Activated effector memory CD4-positive, alpha-beta T cell treated with anti-CD3 and anti-CD28 coated beads, Interleukin-2, amount 50 U/mL, for 16 hours (primary cell): ENCODE measurements at places on chromosomes 3 and 15.
A peak's percentile ranks its signal among the peaks of the same experiment; 100 is the strongest.

DNA sequence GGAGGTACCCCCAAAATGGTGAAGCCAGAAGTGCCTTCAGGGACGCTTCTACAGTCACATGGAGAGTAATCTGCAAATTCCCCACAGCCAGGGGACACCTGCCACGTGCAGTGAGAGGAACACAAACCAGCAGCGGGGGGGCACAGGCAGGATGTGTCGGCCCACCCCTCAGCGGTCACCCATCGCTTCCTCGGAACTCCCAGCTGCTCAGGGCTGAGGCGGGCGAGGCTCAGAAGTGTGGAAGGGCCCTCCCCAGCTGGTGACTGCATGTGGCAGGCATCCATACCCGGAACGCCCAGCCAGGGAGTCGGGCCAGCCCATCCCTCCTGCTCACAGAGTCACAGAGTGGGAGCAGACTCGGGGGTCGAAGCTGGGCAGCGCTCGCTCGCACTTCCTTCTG is 63.7 kb downstream of the SLC12A8 start:
- DNase-seq = no peak

DNA sequence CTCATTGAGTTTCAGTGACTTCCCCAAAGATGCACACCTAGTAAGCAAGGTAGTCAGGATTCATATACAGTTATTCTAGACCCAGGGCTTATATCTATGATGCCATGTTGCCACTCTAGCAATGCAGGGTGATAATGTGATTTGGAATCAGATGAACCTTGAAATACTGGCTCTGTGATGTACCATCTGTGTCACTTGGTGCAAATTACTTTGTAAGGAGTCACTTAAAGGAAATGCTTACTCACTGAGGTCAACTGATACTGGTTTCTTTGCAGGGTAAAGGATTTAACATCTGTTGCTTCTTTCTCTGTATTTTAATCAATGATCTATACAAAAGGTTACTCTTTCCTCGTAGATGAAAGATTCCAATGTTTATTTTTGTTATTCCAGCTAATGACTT is 10.8 kb downstream of the ASB14 start:
- DNase-seq = no peak

DNA sequence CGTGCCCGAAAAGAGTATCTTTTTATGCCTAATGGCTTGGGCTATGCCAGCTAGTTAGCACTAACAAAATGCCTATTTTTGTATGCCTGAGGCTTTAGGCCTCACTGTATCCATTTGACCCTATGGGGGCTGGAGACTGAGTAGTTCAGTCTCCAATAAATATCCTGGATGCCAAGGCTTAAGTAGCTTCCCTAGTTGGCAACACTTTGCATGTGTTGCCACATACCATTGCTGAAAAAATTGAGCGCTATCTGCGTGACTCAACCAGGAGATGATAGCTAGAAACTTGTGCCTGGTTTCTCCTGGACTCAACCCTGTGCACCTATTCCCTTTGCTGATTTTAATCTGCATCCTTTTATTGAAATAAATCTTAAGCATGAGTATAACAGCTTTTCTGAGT is 58.4 kb upstream of the ATP2C1 start:
- no peak for DNase-seq

DNA sequence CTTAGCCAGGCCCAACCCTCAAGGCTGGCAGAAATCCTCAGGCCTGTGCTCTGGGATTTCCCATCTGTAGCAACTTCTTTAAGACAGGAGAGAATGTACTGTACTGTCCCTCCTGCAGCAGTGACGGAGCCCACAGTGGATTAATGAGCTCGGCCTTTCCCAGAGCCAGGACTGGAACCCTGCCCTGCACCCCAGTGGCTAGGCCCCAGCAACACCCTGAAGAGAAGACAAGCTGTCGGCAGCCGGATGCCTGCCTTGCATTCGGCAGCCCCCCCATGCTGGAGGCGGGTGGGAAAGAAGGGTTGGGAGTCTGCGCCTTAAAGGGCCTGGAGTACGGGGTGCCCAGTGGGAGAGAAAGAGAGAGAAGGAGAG is 32.0 kb downstream of the KLHL25 start:
- DNase-seq = no peak

DNA sequence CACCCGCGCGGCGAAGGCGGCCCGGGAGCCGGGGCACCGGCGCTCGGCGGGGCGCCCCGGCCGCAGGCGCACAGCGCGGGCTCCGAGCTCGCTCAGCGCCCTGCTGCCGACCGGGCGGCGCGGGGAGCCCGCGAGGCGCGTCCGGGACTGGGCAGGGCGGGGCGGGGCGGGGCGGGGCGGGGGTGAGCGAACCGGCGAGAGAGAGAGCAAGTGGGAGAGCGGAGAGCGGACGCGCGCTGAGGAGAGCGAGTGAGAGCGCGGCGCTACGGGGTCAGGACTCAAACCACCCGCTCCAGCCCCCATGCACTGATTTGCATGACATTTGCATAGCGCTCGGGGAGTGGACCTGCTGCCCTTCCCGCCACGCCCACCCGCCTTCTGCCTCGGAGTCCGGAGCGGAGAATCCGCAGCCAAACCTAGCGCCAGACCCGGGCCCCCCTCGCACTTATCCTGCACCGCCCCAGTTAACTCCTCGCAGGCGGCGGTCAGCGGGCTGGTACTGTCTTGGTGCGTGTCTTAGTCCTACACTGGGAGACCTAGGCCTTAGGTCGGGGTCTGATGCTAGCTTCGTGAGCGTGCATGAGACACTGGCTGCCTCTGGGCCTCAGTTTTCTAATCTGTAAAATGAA is at the start of gene MYLK:
MYLK (minus strand) TSS at position 130 of the 629 bp plus-strand sequence. CDS start 90,491 bp downstream, outside the sequence.
- DNase-seq = peak; percentile 70

DNA sequence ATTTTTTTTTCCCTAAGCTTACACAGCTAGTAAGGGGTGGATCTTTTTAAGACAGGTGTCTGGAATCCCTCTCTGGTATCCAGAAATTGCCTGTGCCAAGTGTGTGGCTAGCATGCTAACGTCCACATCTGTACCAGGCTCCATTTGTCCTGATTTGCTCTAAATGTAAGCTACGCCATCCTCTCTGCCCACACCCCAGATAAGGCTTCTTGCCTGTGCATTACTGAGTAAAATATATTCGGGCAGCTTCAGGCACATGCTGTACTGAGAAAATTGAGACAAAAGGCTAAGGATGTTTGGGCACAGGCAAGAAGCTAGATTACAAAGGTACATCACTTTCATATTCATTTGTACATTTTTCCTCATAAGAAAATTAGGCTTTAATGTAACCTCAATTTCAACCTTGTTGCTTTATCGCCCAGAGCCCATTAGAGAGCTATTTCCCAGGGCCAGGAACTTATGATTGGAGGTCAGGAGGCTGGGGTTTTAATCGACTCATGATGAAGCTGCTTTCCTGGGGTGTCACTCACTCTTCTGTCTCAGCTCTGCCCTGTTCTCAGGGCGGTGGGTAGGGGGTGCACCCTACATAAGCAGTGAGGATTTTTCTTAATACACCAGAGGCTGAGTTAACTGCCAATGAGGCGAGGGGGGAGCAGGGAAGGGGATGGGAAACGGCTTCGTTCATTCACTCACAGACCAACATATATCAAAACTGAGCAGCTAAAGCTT is 106.3 kb downstream of the RORA start:
- no peak for DNase-seq

DNA sequence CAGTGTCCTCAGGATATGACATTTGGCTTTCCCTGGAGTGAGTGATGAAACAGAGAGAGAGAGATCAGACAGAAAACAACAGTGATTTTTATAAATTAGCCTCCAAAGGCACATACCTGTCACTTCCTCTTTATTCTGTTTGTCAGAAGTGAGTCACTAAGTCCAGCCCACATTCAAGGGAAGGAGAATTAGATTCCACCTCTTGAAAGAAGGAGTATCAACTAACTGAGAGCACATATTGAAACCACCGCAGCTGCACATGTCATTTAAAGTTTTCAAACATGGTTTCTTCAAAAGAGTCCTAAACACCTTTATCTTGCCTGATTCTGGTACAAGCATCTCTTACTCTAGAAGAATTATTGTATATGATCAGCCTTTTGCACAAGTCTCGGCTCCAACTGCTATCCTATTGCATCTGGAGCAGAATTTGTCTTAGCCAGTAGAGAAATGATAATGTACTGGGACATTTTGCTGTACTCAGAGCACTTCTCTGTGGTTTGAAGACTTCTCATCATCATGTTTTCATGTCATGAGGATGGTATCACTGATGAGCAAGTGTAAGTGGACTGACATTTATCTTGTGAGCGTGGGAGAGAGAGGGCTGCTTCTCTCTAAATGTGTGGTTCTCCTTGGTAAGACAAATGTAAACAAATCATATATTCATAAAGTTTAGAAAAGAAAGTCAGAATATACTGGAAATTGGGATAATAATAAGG is 338.9 kb upstream of the CFAP20DC start:
- DNase-seq = no peak

DNA sequence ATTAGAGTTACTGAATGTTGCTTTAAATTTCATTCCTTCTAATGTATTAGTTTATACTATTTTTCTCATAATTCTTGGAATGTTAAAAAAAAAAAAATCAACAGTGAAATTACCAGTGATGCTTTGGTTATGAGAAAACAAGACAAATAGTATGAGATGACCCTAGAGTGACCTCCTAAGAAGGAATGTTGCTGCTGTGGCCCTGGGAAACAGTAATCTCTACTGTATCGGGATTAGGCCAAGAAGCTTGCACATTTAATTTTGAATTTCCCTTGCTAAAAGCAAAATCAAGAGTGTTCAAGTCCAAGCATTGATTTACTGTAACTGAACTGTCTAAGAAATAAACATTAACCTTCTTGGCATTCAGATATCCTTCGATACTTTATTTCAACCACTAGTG is 18.1 kb downstream of the TOPBP1 start:
- no peak for DNase-seq

- no peak for DNase-seq
Observed at GRCh38 chr3:191555037-191555436, 94.1 kb downstream of the PYDC2 start.

DNA sequence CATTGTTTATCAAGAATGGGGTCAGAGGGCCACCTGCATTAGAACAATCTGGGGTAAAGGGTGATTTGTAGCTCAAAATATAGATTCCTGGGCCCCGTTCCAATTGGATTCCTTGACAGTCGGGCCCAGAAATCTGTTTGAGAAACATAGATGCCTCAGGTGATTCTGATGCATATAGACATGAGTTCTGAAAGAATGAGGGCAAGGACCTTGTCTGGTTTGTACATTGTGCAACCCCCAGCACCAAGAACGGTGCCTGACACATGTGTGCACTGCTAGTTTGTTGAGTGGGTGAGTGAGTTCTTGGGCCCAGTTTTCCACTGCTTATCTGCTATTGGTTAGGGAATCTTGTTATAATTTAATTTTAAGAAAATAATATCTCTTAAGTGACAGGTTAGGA is 16.6 kb downstream of the CRYBG3 start:
- DNase-seq = no peak

DNA sequence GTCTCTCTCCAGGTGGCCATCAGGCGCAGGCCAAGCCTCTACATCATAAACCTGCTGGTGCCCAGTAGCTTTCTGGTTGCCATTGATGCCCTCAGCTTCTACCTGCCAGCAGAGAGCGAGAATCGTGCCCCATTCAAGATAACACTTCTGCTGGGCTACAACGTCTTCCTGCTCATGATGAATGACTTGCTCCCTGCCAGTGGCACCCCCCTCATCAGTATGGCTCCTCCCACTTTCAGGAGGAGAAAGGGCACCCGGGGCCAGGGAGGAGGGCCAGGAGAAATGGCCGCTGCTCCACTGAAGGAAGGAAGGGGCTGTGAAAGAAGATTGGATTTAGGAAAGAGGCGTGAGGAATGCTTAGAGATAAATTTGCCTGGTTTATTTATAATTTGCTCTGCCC is 6.6 kb downstream of the HTR3C start:
- no peak for DNase-seq

DNA sequence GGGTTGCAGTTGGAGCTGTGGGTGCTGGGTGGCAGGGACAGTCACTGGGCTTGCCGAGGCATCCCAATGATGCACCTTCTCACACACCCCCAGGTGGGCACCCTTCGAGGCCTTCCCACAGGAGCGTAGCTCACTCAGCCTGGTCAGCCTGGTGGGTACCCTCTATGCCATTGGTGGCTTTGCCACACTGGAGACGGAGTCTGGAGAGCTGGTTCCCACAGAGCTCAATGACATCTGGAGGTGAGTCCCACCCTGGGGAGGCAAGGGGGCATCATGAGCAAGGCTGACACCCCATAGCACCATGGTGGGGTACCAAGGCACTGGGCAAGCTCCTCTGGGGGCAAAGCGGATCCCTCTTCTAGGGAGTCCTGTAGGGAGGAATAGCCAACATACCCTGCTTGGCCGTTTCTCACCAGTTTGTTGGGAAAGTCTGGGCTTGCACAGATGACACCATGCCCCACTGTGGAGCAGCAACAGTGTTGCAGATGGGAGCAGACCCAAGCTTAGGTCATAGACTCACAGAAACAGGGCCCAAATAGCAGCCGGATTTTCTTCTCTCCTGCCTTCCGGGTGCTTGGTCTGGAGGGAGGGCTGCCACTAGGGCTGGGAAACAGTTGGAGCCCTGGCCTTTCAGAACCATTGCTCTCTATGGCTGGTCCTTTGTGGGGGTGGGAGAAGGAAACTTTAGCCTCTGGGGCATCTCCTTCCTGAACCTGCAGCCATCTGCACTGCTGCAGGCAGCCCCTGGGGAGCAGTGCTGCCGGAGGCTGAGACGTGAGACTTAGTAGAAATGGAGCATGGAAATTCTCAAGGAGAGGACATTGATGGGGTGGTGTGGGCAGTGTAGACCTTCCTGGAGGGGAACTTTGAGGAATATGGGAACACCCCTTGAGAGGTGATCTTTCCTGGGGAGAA is 5.7 kb downstream of the KLHL40 start:
- peak; percentile 42 for DNase-seq

GRCh38 chr3:107523289-107523538 is 452 bp downstream of the BBX start:
- DNase-seq = no peak

- DNase-seq = no peak
Observed at GRCh38 chr3:99708207-99708745, 69.9 kb downstream of the COL8A1 start.

- no peak for DNase-seq
Observed at GRCh38 chr3:17233398-17233800, 348.6 kb downstream of the PLCL2 start.

- DNase-seq = no peak
Observed at GRCh38 chr3:133779626-133780203, 25.9 kb upstream of the SRPRB start.

DNA sequence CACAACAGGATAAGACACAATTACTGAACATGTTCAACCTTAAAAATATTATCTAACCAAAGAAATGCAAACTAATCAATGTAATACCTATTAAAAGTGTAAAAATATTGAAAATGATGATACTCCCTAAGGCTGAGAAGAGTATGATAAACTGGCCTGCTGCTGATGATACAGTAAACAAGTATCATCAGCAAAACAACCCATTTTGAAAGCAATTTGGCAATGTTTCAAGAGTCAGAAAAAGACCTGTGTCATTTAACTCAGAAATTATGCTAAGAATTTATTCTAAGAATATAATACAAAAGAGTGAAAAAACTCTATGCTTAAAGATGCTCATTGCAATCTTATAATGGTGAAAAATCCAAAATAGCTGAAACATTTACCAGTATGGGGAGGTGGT is 22.1 kb downstream of the CCDC191 start:
- no peak for DNase-seq

GRCh38 chr3:49422379-49423248 is at the start of gene AMT:
AMT (minus strand) TSS chr3:49422473; CDS start chr3:49422450, 23 bp downstream.
- no peak for DNase-seq
